ENCODE measurements at places on chromosomes 3 and 15.
A peak's percentile ranks its signal among the peaks of the same experiment; 100 is the strongest.

DNA sequence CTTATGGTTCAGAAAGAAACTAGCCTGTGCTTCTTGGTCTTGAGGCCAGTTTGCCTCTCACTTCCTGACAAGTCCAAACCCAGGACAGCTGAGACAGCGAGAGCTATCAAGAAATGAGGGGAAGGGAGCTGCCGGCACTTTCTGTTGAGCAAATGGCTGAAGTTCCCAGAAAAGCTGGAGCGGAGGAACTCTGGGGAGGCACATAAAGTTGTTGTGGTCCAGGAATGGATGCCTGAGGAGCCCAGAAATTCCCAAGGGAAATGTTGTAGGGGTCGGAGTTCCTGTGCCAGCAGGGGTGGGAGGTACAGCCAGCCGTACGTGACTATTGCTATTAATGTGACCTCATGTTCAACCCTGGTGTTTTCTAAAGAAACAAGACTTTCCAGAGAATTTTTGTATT, 98.8 kb upstream of the TNFAIP8L3 start:
- DNase-seq, result no peak

- no peak for DNase-seq
Measured at GRCh38 chr3:167100200-167100599, 279.9 kb downstream of the ZBBX start.

DNA sequence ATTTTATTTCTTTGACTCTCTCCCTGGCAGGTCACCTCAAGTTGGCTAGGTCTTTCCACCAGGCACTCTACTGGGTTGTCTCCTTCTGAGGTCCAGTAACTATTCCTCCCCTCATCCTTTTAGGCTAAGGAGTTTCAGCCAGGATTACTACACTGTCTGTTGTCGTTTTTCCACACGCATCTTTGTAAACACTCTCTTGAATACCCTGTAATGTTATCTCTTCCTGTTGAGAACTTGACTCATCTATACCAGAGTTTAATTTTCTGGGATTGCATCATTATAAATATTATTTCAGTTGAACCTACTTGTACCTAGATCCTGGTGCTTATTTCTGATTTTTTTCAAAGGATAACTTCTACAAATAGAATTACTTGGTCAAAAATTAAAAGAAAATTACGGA, 138.3 kb downstream of the SQOR start:
- DNase-seq, result no peak

GRCh38 chr3:195825191-195825588, 13.5 kb upstream of the MUC4 start:
- no peak for DNase-seq

DNA sequence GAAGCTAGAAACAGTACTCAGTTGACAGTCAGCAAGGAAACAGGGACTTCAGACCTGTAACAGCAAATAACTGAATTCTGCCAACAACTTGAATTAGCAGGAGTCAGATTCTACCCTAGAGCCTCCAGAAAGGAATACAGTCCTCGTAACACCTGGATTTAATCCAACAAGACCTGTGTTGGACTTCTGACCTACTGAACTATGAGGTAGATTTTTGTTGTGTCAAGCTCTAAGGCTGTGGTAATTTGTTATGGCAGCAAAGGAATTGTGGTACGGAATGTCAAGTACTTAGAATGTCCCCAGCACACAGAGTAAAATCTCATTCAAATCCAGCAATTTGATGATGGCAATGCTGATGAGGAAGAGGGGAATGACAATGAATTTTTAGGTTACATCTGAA, 234.1 kb downstream of the LRRN1 start:
- no peak for DNase-seq

DNA sequence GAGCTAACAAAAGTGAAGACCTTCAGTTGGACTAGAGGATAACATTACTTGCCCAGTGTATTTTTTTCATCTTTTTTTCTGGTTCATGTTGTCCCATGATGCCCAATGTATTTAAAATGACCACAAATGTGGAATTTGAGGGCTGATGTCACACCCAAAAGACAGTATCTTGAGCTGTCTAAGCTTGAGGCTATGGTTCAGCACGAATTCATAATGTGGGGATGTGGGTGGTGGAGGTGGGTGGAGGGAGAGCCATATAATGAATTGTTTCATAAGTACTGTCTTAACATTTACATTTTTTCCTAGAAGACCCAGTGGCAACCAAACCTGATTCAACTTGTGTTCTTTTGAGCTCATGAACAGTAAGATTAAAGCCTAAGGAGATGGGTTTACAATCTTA, 37.5 kb downstream of the CHAC1 start:
- DNase-seq, result no peak

GRCh38 chr3:61663356-61664104, 102.2 kb downstream of the PTPRG start:
- DNase-seq, result no peak

GRCh38 chr3:71725271-71725991, at the start of gene EIF4E3:
Gene EIF4E3 (minus strand): TSS chr3:71725402. CDS start chr3:71725367, 35 bp downstream.
- peak; percentile 31 for DNase-seq

DNA sequence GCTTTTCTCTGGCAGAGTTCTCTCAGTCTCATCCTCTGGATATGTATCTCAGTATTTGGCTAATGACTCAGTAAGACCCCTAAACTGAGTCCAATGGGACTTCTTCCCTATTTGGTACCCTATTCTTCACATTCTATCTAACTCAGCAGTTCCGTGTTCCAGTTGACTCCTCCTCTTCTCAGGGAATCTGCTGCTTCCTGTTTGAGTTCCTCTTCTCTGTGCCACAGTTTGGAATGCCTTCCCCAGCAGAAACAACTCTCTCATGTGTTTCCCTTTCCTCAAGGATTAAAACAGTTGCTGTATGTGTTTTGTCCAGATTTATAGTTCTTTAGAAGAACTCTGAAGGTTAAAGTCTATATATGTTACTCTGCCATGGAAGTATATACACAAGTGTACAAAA, 344.0 kb upstream of the RARB start:
- no peak for DNase-seq

DNA sequence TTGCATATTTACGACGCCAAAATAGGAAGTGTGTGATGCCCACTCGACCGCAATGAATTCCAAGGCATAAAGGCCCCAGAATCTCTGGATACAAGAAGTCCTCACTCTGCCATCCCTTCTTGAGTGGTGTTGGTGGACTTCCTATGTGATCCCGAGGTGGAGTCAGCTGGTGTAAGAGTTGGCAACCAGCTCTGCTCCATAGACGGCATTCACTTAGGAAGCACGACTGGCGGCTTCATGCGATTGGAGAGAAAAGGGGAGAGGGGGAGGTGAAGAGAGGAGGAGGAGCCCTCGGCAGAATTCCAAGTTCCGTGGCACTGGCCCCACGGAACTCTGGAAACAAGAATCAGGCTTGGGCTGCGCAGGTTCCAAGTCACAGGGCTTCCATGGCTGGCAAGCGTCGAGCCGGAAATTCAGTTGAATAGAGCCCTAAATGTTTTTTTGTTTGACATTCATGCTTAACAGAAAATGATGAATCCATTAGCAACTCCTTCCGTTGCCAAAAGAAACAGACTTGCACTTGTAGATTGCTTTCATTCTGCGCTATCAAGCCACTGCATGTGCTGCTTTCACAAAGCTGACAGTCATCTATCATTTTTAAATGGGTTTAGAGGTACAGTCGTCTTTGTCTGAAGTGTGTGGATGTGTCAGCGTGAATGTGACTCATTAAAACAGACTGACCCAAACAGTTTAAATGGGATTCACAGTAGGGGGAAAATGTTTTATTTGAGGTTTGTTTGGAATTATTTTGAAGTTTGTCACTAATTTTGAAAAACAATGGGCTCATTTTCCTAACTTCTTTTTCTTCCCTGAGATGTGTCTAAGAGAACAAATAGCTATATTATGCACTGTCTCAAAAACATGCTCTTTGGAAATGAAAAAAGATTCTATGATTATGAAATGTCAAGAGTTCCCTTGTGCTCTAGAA, 428.3 kb upstream of the ATP11B start:
- DNase-seq, result no peak

GRCh38 chr3:32177702-32178198, 60.7 kb upstream of the CMTM8 start:
- DNase-seq, result peak; percentile 82

- DNase-seq, result no peak
Measured at GRCh38 chr15:68415501-68416157, 16.3 kb downstream of the ITGA11 start.

DNA sequence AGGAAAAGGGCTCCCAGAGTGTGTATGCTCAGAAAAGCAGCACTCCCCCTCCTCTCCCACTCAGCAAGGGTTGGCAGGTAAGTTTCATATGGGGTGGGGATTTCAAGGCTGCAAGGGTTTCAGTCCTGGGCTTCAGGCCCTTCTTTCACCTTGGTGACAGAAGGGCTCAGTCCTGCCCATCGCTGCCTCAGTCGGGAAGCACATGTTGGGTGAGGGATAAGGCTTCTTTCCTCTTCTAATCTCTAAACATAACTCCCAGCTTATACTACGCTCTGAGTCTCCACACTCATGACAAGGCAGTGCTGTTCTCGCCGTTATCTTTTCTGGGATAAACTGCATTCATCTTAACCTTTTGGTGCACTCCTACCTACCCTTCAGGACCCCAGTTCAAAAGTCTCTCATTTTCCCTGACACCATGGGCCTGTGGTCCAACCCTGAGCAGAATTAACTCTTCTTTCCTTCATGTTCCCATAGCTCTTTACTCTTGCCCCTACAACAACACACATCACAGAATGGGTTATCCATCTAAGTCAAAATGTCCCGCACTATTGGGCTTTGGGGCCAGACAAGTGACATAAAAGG, 17.0 kb downstream of the RAB43 start:
- no peak for DNase-seq

- no peak for DNase-seq
Measured at GRCh38 chr3:98718730-98719129, 44.4 kb upstream of the ST3GAL6 start.
